Cortex of kidney (tissue), 1 donor: ENCODE measurements at places on chromosomes 13 and 19.

DNA sequence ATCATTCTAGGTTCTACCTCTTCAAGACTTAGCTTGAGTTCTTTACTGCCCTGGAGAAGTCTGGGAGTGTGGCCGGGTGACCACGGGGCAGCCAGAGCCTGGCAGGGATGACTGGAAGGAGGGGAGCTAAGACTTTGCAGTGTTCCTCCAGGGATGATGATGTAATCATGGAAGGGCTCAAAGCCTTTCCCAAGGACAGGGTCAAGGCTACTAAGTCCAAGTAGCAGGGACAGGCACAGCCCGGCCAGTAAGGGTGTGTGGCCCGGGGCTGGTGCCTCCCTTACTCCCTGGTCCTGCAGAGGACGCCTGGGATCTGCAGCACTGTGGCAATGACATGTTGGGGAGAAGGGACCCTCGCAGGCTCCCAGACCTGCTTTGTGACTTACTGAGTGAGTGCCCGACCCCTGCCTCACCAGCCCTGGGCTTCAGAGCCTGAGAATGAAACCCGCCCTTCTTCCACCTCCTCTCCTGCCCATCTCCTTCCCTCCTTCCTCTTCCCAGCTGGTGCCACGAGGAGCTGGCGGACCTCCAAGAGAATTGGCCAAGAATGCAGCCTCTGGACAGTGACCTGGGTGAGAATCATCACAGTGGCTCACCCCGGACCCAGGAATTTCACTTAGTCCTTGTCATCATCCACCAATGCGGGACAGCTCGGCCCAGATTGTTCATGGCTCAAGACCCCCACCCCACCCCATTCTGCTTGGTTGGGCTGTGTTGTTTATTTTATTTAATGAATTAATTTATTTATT lies 15.6 kb upstream of the FBXO17 start:
- no peak for DNase-seq

DNA sequence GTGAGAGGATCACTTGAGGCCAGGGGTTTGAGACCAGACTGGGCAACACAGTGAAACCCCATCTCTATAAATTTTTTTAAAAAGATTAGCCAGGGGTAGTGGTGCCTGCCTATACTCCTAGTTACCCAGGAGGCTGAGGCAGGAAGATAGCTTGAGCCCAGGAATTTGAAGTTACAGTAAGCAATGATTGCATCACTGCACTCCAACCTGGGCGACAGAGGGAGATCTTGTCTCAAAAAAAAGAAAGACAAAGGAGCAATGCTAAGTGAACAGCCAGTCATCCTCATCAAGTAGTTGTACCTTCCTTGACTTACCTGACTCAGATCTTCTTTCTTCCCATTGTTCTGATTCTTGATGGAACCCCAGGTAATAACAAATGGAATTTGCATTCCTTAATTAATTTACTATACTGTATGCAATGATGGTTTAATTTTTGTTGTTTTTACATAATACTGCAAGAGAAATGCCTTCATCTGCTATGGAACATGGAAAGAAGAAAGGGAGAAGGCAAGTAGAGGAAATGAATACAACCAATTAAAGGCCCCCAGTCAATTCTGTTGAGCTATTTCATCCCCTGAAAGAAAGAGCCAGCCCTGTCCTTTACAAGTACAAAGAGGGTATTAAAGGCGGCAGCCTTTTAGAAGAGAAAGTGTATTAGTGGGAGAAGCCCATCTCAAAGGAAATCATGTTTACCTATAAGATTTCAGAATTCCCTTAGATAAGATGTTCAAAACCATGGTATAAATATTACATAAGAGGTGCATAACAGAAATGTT lies 316.7 kb downstream of the DIAPH3 start:
- no peak for DNase-seq

GRCh38 chr13:27258637-27259386 lies 7.5 kb downstream of the RPL21 start:
- DNase-seq = no peak

GRCh38 chr13:46747031-46747820 lies 49.7 kb downstream of the ESD start:
- DNase-seq = no peak

DNA sequence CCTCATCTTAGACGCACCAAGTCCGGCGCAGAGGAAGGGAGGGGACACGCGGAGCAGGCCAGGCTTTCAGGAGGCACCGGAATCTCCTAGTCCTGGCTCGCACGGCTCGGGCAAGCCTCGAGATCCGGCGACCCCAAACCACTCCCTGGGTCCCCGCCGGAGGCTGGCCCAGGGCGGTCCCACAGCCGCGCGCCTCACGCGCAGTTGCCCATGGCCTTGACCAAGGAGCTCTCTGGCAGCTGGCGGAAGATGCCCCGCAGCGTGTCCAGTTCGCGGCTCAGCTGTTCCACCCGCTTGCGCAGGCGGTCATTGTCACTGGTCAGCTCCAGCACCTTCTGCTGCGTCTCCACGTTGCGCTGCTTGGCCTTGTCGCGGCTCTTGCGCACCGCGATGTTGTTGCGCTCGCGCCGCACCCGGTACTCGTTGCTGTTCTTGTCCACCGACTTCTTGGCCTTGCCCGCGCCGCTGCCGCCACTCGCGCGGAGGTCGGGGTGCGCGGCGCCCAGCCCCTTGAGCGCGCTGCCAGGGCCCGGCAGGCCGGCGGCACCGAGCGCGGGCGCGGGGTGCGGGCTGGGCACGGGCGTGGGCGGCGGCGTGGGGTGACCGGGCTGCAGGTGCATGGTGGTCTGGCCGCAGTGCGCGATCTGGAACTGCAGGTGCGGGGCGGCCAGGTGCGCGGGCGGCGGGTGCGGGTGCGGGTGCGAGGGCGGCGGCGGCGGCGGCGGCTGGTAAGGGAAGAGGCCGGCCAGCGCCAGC lies 1.0 kb downstream of the CEBPA start:
- no peak for DNase-seq

DNA sequence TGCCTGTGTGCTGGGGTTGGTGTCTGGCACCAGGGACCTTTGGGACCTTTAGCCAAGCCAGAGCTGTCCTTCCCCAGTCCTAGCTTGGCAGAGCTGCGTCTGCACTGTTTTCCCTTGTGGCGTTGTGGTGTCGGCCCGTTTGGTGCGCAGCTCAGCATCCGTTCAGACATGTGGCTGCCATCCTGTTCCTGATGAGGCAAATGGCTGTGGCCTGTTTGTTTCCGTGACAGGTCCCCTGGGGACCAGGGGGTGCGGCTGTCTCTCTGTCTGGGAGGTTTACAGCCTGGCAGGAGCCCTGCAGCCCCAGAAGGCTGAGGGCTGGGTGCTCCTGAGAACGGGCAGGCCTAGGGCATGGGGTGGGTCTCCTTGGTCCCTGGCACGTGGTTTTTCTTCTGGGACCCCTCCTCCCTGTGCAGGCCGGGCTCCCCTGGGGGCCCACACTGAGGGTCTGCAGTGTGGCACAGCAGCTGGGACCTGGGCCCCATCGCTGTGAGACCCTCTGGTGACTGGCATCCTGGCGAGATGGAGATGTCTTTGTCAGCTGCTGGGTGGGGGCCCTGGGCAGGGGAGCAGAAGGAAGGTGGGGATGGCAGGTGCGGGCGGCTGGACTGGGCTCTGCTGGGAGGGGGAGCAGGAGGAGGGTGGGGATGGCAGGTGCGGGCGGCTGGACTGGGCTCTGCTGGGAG lies 4.0 kb downstream of the SPPL2B start:
- no peak for DNase-seq

- no peak for DNase-seq
Measured at GRCh38 chr13:99299256-99299919, 7.8 kb downstream of the GPR183 start.

DNA sequence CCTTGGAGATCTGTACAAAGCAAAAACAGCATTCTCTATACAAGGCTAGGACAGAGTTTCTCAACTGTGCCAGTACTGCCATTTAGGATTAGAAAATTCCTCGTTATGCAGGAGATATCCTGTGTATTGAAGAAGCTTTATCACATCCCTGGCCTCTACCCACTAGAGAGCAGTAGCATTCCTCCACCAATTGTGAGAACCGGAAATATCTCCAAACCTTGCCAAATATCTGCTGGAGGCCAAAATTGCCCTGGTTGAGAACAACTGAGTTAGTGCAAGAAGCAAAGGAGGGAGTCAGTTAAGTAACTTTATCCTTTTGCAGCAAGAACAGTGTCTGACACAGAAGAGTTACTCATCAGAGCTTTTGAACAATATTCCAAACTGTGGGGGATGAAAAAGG lies 16.2 kb upstream of the FREM2 start:
- DNase-seq = no peak

GRCh38 chr19:56111601-56112312 lies 9.3 kb downstream of the ZNF787 start:
- DNase-seq = no peak

GRCh38 chr13:97904059-97904458 lies 49.4 kb upstream of the IPO5 start:
- DNase-seq = no peak

- DNase-seq = no peak
Measured at GRCh38 chr13:83151308-83151660, 731.0 kb downstream of the SLITRK1 start.

DNA sequence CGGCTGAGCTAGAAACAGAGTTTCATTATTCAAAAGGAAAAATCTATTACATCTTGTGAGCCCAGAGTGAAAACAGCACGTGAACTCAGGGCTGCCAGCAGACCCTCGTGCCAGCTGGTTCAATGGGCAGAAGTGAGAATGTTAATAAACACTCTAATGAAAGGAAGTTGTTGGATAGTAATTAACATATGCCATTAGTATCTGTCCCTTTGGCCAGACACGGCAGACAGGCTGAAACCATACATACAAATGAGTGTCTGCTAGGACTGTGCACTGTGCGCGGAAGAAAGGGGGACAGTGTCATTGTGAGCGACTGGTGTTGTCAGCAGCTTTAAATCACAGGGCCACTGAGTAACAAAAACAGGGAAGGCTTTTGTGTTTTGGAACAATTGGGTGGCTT lies 121.9 kb upstream of the TSC22D1 start:
- no peak for DNase-seq

DNA sequence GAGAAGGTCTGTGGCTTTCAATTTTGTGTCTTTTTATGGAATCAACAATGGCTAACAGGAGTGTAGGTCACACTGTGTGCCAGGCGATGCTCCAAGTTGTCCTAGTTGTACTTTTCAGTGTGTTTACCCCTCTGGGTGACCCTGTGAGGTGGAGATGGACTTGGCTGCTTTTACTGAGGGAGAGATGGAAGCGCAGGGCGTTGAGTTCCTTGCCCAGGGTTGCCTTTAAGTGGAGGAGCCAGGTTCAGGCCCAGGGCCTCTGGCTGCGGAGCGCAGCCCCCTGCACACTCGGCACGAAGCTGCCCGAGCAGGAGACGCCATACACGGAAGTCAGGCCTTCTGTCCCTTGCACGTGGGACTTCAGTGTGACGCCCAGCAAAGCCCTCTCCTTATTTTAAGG lies 112.8 kb downstream of the RAB20 start:
- no peak for DNase-seq

DNA sequence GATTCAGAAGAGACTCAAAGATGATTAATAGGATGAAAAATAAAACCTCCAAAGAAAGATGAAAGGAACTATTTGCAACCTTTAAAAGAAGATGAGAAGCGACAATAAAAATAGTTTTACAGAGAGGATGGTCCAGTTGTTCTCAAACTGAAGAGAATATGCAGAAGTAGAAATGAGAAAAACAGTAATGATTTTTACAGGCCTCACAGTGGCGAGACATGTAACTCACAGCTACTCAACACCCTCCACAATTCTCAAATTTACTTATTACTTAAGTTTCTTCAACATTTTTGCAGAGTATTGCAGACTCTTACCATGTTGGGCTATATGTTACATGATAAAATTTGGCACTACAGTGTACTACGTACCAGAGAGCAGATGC lies 20.8 kb downstream of the NUFIP1 start:
- no peak for DNase-seq

DNA sequence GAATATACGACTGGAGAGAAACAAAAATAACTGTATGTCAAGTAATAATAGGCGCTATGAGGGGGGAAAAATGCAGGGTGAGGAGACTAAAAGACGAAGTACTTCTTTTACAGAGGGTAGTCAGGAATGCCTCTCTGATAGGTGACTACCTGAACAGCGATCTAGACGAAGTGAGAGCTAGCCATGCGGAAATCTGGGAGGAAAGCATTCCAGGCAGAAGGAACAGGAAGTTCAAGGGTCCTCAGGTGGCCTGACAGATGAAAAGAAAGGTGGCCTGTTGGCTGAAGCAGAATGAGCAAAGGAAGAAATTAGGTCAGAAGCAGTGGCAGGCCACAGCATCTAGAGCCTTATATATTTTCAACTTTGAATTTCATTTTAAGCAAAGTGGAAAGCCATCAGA lies 13.3 kb downstream of the ZDHHC20 start:
- no peak for DNase-seq

DNA sequence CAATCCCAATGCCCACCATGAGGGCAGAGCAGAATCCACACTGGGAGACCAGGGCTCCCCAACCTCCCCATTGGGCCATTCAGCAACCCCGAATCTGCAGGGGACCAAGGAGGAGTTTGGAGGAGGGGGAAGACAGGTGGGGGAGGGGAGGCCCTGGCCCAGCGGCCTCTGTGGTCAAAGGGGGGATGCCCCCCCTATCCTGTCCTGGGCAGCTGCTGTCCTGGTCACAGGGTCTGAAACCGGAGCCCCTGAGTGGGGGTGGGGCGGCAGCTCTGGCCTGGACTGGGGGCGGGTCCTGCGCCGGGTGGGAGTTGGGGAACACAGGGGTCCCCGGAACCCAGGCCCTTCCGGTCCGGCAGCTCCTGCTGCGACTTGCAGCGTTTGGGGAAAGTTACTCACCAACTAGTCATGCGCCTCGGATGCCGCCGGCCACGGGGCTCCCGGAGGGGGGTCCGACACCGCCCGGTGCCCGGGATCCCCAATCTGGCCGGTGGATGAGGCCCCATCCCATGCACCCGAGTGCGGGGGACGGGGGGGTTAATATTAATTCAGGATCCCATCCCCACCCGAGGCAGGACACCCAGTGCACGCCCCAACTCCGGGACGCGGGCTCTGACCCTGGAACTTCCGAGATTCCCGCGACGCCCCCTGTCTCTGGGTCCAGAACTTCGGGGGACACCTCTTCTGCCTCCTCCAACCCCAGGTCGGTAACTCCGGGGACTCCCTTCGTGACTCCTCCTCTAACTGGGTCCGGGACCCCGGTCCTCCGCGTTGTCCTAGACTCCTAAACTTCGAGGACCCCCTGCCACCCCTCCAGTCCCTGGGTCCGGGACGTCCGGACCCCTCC lies 872 bp downstream of the HOMER3 start:
- no peak for DNase-seq

GRCh38 chr13:40251343-40252032 lies 415.0 kb downstream of the FOXO1 start:
- DNase-seq = no peak

- DNase-seq = no peak
Measured at GRCh38 chr19:55306712-55307111, 18.4 kb downstream of the TMEM150B start.

GRCh38 chr19:35068941-35069634 lies 27.6 kb downstream of the HPN start:
- no peak for DNase-seq

DNA sequence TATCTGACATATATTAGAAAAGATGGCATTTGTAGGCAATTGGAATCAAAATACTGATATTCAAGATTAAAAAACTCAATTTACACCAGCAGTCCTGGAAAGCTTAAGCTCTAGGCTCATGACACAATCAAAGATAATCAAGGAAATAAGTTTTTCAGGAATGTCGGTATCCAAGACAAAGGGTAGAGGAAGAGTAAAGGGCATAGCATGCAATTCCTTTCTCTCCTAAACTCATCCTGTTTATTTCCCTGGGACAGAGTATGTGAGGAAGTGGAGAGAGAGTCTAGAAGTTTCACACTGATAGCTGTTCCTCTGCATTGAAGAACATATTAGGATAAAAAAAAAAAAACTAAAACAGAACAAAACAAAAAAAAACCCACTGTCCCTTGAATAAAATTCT lies 2452.1 kb downstream of the PCDH9 start:
- no peak for DNase-seq
